Bone marrow (tissue), 2 donors: ENCODE measurements at places on chromosomes 4 and X.

- DNase-seq, result no peak
Measured at GRCh38 chr4:16192057-16192456, 34.2 kb downstream of the TAPT1 start.

DNA sequence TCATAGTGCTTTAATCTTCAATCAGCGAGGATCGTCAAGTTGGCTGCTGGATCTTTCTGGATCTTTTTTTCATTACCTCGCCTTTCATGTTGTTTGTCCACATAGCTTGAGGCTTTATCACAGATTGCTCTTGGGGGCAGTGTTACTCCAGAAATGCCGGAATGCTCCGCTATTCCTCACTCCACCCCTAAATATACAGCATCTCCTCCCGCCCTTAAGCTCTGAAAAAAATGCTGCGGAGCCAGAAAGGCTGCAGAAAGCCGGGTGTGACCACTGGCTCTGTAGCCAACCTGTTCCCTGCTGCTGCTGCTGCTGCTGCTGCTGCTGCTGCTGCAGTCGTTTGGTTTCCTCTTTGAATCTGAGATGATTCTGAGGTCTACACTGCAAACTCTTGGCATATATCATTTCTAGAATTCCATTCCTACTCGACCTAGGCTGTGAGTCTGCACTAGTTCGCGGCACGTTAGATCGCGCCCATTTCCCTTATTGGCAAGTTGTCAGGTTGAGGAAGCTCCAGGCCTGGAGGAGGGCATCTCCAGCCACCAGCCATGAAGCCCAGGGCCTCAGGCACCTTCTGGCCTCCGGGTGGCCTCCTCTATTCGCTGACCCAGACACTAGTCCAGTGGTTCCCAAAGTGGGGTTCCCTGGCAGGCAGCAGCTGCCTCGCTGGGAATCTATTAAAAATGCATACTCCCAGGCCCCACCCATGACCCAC, 34.2 kb downstream of the WDR13 start:
- DNase-seq, result peak; percentile 9

GRCh38 chr4:136316961-136317360, 1215.3 kb downstream of the PCDH18 start:
- no peak for DNase-seq

GRCh38 chr4:56466910-56467283, 520 bp upstream of the SRP72 start:
- DNase-seq, result no peak
